ENCODE measurements at places on chromosomes 3 and 15.

GRCh38 chr3:99881121-99881524 lies 63.5 kb downstream of the CMSS1 start:
- no peak for DNase-seq

DNA sequence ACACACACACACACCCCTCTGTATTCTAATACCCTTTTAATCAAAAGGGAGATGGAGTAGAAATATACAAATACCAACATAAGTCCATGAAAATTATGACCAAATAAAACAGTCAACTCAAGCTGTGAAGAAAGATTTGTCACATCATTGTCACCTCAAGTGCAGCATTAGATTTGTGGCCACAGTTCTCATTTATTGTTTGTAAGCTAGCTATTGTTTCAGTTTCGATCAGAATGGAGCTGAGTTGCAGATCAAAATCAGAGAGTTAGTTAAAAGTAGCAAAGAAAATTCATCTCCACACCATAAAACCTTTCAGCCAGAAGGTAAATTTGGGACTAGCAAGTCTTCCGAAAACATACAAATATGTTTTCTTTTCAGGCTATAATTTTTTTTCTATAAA lies 267.7 kb upstream of the LMCD1 start:
- no peak for DNase-seq

DNA sequence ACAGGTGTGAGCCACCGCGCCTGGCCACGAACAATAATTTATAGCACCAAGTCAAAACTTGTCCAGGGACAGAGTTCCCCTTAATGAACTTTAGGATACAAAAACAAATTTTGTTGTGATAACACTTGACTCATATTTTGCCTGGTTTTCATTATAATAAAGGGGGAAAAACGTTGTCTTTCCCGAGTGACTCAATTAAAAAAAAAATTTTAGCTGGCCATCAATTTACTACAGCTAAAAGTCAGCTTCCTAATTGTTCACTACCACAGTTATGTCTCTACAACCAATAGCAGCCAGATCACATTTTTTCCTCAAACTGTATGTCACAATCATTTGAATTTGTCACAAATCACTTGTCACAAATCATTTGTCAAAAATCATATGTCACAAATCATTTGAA lies 116.0 kb downstream of the P3H2 start:
- no peak for DNase-seq

DNA sequence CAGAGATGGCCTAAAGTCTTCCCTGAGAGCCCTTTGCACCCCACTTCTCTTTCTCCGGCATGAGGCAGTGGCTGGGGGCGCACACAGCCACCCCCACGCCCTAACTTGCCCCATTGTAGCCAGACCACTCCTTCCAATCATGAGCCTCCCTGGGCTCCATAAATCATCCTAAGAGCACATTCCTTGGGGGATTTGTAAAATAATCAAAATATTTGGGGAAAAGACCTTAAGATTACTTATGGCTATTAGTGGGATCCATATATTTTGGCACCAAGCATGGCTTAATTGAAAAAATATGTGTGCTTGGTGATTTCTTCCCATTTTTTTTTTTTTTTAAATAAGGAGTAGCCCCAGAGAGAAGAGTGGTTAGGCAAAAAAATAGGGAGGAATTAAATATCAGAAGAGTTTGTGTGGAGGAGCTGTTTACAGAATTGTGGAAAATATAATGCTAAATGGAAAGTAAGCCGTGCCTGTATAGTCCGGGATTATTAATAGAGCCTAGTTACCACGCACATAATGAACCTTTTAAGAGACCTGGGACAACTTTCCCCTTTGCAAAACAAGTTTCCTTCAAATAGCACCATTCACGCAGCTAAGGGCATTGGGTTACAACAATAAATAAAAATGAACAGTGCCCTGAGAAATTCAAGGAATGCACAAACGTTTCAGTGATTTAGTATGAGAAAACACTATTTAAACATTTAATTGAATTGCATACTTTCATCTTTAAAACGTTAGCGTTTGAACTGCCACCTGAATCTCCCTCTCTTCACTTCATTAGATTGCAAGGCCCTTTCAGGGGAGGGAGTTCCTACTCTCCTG lies 46.1 kb downstream of the SMAD6 start:
- no peak for DNase-seq

GRCh38 chr3:188139466-188139865 lies 14.5 kb upstream of the LPP start:
- no peak for DNase-seq

GRCh38 chr3:29919571-29919970 lies 638.7 kb downstream of the RBMS3 start:
- DNase-seq: no peak

- no peak for DNase-seq
Measured at GRCh38 chr3:50316657-50317242, 5.8 kb downstream of the HYAL2 start.

GRCh38 chr15:25134546-25134945 lies 179.8 kb downstream of the SNRPN start:
- DNase-seq: no peak

DNA sequence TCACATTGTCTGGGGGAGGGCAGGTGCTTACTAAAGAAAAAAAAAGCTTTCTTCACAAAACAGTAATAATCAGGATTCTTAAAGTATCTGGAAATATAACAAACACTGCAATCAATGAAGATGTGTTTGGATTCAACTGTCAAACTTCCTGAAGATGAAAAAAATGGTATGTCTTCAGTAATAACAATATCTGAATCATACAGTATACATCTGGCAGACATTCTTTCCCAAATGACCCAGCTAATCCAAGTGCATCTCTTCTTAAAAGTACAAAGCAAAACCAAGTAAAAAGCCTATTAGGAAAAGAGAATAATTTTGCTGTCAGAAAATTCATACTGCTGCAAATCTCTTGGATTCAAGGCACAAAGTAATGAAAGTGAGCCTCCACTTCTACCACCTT lies 145.0 kb upstream of the MCTP2 start:
- no peak for DNase-seq

- no peak for DNase-seq
Measured at GRCh38 chr15:96428742-96429141, 98.2 kb downstream of the NR2F2 start.

GRCh38 chr3:180855364-180855763 lies 57.1 kb upstream of the FXR1 start:
- no peak for DNase-seq

DNA sequence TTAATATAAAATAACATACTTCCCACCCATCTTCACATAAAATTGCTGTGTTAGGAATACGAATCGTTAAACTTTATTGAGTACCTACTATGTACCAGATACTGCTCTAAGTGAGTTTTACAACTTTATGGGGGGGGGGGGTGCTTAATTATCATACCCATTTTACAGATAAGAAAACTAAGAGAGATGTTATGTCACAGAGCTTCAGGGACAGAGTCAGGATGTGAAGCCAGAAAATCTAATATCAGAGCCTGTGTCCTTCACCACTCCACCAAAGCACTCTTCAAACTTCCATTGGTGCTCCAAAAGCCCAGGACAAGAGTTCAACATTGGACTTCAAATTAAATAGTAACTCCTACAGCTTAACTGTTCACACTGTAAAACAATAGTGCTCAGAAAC lies 8.6 kb downstream of the LINS1 start:
- DNase-seq: no peak

GRCh38 chr15:70956201-70956995 lies 63.8 kb downstream of the LRRC49 start:
- DNase-seq: no peak

GRCh38 chr3:130256821-130257340 lies 88.6 kb upstream of the COL6A5 start:
- no peak for DNase-seq

DNA sequence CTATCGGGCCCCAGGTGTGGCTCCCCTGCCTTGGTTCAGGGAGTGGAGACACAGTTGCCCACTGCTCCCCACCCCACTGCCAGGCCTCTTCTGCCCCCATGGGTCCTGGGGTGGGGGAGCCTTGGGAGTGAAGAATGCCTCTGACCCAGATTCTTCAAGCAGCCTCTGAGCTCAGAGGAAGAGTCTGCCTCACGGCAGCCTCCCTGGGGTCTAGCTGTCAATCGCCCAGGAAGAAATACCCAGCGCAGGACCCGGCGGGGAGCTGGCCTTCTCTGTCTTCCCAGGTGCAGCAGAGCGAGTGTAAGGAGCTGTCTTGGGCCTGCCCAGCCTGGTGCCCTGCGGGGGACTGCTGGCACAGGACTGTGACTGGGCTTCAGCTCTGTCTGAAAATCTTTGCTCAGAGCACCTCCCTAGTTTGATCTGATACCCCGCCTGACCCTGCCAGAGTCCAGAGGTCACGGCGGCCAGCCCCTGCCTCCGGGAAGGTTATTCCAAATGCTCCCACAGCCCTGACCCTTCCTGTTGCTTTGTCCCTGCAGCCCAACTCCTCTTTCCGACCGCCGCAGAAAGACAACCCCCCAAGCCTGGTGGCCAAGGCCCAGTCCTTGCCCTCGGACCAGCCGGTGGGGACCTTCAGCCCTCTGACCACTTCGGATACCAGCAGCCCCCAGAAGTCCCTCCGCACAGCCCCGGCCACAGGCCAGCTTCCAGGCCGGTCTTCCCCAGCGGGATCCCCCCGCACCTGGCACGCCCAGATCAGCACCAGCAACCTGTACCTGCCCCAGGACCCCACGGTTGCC lies 11.0 kb downstream of the ANKRD63 start:
- no peak for DNase-seq

DNA sequence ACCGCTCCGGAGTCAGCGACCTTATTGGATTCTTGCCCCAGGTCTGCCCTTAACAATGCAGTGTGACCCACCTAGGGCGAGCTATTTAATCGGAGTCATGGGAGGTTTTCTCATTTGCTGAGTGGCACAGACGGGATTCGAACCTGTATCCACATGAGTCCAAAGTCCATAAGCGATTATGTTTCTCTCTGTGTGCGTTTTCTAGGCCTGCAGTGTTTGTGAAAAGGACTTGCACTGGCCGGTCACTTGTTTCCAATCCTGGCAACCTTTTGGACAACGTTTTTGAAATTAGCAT lies 691 bp upstream of the HDGFL3 start:
- DNase-seq: no peak

DNA sequence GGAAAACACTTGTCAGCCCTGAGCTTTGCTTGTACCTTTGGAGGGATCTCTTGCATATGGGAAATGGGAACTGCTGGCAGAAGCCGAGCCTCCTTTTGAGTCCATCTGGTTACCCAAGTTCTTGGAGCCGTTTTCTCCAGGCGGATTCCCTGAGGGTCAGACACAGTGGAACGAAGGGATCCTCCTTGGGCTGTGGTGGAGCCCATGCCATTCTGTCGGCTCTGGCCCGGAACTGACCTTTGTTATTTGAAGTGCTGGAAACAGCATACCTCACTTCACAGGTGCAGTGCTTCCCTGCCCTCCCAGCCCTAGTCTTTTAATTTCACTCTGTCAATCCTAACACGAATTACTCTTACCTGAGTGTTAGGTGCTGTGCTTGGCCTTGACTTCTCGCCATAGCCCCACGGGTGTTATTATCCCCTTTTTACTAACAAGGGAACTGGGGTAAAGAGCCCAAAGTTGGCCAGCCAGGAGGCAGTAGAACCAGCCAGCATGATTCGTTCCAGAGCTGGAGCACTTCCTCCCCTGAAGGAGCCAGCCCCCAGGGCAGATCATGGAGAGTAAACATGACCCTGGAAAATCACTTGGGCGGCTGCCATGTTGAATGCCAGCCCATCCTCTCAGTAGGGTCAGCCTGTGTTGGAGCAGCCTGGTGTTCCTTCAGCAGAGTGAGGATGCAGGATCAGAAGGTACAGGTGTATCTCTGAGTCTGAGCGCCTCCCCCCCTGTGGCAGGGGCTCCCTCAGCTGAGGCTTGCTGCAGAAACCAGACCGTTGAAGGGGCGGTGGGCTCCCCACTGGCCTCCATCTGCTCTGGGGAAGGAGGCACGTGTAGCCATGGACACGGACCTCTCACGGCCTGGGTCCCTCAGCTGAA lies 143.2 kb downstream of the DNAJB8 start:
- no peak for DNase-seq

- DNase-seq: no peak
Measured at GRCh38 chr3:10961921-10962320, 30.6 kb upstream of the SLC6A1 start.

GRCh38 chr3:8645712-8646111 lies 1.1 kb upstream of the SSUH2 start:
- DNase-seq: no peak

DNA sequence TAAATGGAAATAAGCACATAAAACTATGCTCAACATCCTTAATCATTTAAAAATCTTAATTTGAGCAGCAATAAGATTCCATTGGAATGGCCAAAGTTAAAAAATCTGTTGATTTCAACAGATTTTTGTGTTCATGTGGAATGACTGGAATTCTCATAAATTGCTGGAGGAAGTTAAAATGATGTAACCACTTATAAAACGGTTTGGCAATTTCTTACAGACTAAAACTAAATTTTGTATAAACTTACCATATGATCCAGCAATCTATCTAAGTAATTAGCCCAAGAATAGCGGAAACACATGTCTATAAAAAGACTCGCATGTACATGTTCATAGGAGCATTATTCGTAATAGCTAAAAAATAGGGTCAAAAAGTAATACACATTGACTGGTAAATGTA lies 1713.6 kb downstream of the SI start:
- no peak for DNase-seq

Measured in activated T-helper 1 cell treated with anti-CD3 and anti-CD28 coated beads, Interleukin-12 subunit alpha, Interleukin-12 subunit beta, Interleukin-2, Interleukin-4 antibody, amounts not matched to agents 30 ng/mL and 10 ng/mL and 1 ng/mL, durations not matched to agents 14 hours and 24 hours and 36 hours (primary cell).